ENCODE measurements at places on chromosomes 7 and 10. TPM values are rescaled to one million over a fixed set of nuclear protein-coding genes. Genes with fewer than 3 reads are reported as not detected.

The TLX1 gene
- total RNA-seq: not detected

The CCL26 gene
- 4.7 TPM for total RNA-seq

DNA sequence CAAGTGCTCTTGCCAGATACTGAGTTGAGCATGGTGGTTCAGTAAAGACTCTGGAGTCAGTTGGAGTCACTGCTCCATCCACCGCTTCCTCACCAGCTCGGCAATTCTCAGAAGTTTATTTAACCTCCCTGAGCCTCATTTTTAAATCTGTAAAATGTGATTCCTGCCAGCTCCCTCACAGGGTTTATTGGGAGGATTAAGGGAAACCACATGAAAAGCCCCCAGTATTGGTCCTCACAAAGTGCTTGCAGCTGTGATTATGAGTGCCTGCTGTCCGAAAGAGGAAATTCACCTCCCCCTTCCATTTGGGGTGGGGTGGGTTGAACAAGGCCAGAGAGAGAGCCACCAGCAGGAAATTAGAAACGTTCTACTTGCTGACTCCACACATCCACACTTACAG is 99.0 kb downstream of the AOAH start:
- DNase-seq: no peak

The PTPRZ1 gene
- total RNA-seq: not detected

The CPEB3 gene
- total RNA-seq: 0.85 TPM

DNA sequence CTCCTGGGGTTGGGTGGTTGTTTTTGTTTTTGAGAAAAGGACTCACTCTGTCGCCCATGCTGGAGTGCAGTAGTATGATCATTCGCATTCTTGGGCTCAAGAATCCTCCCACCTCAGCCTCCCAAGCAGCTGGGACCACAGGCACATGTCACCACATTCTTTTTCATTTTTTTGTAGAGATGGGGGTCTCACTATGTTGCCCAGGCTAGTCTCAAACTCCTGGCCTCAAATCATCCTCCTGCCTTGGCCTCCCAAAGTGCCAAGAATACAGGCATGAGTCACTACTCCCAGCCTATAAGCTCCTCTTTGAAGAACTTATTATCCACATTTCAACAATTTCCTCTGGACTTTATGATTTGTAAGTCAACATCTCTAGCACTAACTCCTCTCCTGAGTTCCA is 102.7 kb downstream of the KMT2C start:
- no peak for DNase-seq

DNA sequence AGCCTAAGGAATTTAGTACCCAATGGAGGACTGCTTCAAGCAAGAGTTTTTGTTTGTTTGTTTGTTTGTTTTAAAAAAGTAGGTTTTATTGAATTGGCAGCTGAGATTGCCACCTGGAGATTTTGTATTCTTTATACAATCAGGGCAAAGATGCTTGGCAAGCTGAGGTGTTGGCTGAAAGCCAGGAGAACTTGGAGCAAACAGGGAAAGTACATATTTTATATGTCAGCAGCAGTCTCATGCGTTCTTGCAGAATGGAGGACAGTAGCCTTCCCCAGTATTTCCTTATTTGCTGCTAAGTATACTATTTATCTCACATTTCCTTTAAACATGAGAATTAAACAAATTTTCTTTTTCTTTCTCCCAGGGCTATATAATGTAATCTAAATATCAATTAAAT is 22.6 kb upstream of the ICA1 start:
- no peak for DNase-seq

- no peak for DNase-seq
Observed at GRCh38 chr10:97573021-97573420, 442 bp downstream of the ANKRD2 start.

The HMX3 gene
- total RNA-seq: not detected

GRCh38 chr7:20927976-20928375 is 141.3 kb upstream of the SP8 start:
- DNase-seq: no peak

- peak; percentile 59 for DNase-seq
Observed at GRCh38 chr10:29304264-29304994, 15.6 kb downstream of the LYZL1 start.

DNA sequence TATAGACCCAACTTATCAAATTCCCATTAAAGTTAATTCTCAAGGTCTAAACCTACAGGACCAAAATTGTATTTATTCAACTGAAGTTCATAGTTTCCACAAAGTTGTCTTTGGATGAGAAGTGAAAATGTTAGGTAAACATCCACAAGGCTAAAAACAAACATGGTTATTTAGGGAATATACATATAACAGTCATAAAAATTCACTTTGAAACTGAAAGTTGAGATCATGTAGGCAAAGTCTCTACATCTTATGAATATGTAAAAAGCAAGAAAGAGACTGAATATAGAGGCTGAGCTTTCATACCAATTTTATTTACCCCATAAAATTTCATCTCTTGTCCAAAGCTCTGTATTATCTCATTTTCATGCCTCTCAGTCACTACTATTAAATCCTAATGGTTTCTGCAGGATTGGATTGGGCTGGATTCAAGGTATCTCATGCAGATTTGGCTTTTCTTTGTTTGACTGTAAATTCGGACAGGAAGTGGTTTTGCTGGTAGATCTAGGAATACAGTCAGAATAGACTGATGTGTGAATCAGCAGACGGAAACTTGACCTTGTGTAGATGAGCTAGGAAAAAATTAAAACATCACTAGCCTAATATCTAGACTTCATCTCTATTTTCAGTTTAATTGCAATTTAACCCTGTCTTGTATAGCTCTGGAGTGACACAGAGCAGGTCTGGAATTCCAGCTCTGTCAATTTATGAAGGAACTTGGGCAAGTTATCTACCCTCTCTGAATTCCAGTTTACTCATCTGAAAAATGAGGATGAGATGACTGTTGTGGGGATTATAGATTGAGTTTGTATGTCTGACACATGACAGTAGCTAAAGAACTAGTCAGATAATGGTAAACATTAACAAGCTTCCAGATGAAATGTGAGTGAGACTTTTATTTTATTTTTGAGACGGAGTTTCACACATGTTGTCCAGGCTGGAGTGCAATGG is 27.3 kb upstream of the SKAP2 start:
- DNase-seq: peak; percentile 11

DNA sequence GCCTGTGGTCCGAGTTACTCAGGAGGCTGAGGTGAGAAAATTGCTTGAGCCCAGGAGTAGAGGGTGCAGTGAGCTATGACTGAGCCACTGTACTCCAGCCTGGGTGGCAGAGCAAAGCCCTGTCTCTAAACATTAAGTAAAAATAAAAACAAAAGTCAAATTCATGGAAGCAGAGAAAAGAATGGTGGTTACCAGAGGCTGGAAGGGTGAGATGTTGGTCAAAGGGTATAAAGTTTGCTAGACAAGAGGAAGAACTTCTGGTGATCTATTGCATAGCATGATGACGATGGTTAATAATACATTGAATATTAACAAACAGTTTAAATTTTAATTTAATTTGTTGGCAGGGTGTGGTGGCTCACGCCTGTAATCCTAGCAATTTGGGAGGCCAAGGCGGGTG is 68.1 kb downstream of the CRPPA start:
- no peak for DNase-seq

- peak; percentile 33 for DNase-seq
Observed at GRCh38 chr10:92690211-92690914, 608 bp downstream of the HHEX start.

The EPO gene
- total RNA-seq: not detected

The AKR1C3 gene
- 0.28 TPM for total RNA-seq

The DBNL gene
- total RNA-seq: 155 TPM

The ADCY1 gene
- total RNA-seq: not detected

DNA sequence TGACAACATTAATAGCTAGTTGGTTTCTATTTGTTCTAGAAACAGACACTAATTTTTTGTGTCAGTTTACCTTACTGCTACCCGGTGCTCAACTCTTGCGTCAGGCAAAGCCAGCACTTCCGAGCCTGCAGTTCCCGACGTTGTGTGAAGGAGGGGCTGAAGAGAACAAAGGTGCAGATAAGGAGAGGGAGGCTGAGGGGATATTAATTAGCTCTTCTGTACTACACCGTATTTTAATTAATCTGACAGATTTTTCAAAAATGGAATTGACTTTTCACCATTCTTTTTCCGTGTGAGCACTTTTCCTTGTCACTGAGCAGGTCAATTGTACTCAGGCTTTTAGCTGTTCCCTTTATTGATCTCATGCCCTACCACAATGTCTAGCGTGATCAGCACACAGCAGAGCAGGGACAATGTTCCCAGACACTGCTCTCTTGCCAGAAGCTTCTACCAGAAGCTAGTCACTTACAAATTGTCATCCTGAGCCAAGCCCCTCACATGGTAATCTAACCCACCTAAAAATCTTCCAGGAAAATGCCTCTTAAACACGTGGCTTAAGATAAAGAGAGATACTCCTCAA is 650.5 kb upstream of the MKI67 start:
- DNase-seq: no peak

DNA sequence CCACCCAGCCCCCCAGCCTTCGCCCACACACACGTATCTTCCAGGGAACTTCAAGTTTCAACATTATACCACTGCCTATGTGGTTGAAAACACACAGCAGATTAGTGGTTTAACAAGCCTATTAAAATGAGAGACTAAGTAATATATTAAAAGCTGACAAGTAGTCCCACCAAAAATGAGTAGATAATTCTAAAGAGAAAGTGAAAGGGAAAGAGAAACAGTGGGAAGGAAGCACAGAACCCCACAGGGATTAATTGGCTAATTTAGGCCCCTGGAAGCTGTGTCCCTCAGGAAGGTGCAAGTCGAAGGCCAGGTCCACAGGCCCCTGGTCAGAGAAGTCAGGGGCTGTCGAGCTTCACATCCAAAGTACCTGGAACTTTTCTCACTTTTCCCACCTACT is 210.5 kb upstream of the YAE1 start:
- no peak for DNase-seq

DNA sequence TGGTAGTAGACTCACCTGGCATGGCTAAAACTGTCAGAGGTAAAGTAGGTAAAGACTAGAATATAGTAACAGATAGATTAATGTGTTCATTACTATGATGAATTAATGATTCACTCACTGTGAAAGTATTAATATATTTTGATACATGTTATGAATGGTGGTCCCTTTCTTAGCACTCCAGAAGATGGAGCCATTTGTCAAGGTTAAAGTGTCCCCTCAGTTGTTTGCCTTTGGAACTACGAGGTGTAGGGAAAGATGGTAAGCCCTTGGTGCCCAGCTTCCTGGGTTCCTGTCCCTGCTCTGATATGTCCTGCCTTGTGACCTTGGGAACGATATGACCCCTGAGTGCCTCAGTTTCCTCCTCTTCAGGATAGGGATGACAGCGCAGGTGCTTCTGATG is 49.4 kb downstream of the HTRA1 start:
- DNase-seq: no peak

GRCh38 chr7:11141541-11141940 is 167.9 kb downstream of the PHF14 start:
- DNase-seq: no peak
